Common myeloid progenitor, CD34-positive (primary cell): ENCODE measurements at places on chromosomes 7 and 10.

DNA sequence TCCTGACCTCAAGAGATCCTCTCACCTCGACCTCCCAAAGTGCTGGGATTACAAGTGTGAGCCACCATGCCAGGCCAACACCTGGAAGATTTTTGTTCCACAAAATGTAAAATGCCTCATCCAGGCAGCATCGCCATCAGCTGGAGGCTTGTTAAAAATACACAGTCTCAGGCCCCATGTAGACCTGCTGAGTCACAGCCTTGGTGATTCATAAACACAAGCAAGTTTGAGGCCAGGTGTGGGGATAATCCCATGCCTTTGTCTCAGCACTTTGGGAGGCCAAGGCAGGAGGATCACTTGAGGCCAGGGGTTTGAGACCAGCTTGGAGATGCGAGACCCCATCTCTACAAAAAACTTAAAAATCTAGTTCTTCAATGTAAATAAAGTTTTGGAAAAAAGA is 49.1 kb upstream of the FOXK1 start:
- no peak overlapping the region for H3K27ac ChIP-seq
- peaks cover 24% of the 10 kb centered on the region for H3K4me1 ChIP-seq
- no peak overlapping the region for H3K4me3 ChIP-seq
- no peak for DNase-seq
- no peaks in the 10 kb centered on the region for H3K36me3 ChIP-seq

GRCh38 chr10:63711867-63712716 is 190.9 kb downstream of the REEP3 start:
- no peaks in the 10 kb centered on the region for H3K27me3 ChIP-seq
- H3K36me3 ChIP-seq = no peaks in the 10 kb centered on the region

DNA sequence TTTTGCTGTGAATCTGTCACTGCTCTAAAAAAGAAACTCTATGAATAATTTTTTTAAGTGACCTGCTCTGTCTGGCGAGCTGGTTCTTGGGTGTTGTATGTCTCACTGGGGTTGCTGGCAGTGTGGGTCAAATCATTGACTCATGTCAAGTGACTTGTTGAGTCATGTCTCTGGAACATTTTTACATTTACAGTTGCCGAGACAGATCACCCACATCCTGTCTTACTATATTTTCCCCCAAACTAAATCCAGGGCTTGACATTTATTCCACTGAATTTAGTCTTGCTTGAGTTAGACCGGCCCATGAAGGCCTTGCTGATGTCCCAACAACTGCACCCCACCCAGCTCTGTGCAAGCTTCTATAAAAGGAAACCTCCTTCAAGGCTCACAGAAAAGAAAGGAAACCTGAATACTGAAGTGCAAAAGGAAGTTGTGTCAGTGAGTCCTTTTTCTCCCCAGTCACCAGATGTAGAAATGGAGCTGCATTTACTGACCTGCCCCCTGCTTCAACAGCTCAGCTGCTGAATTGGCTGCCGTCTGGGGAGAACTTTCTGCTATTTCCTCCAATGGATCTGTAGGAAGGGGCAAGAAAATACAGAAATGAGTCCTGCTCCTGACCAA is 290.3 kb downstream of the TNS3 start:
- H3K27ac ChIP-seq = no peak overlapping the region
- peak; percentile 24 for DNase-seq
- H3K4me3 ChIP-seq = no peak overlapping the region

DNA sequence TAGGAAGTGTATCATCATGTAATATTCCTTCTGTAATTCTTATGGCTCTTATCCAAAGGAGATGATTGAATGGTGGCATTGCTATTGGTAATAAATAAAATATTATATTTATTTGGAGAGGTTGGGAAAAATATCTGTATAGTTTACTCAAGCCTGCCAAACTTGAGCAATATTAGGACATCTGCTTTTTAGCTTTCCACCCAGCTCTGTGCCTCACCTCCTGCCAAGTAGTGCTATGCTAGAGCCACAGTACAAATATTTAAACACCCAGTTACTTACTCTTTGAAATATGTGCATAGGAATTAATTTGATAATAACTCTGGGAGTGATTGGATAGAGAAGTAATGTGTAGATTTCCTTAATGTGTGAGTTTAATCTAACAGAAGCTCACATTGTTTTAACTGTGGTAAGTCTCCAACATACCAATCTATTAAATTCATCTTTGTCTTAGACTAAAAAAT is 129.2 kb downstream of the BBS9 start:
- no peaks in the 10 kb centered on the region for H3K27me3 ChIP-seq
- H3K36me3 ChIP-seq = no peaks in the 10 kb centered on the region
- no peaks in the 10 kb centered on the region for H3K4me1 ChIP-seq
- no peak overlapping the region for H3K27ac ChIP-seq
- no peak for DNase-seq

- H3K27ac ChIP-seq = no peak overlapping the region
- H3K4me1 ChIP-seq = no peaks in the 10 kb centered on the region
- H3K36me3 ChIP-seq = no peaks in the 10 kb centered on the region
- no peaks in the 10 kb centered on the region for H3K27me3 ChIP-seq
- H3K4me3 ChIP-seq = no peak overlapping the region
Measured at GRCh38 chr7:29122081-29122480, 24.3 kb downstream of the CPVL start.

DNA sequence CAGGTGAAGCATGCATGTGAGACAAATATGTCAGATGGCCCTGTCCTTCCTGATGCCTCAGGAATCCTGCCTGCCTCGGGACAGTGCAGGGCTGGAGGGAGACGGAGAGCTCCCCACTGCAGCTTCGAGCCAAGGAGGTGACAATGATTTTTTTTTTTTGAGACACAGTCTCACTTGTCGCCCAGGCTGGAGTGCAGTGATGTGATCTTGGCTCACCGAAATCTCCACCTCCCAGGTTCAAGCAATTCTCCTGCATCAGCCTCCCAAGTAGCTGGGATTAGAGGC is 68.8 kb downstream of the OAT start:
- no peak for DNase-seq
- H3K27me3 ChIP-seq = no peaks in the 10 kb centered on the region
- H3K36me3 ChIP-seq = no peaks in the 10 kb centered on the region
- H3K4me1 ChIP-seq = peaks cover 6% of the 10 kb centered on the region
- H3K27ac ChIP-seq = no peak overlapping the region

- H3K36me3 ChIP-seq = no peaks in the 10 kb centered on the region
- H3K27me3 ChIP-seq = peaks cover 35% of the 10 kb centered on the region
- peak within 1 kb of the TSS; percentile 53 for H3K4me3 ChIP-seq
Measured at GRCh38 chr7:117322741-117323304, at the start of gene WNT2. Gene WNT2 (minus strand): TSS chr7:117323058. CDS start chr7:117322989, 69 bp downstream.

- no peaks in the 10 kb centered on the region for H3K27me3 ChIP-seq
- H3K4me3 ChIP-seq = no peak overlapping the region
- H3K4me1 ChIP-seq = no peaks in the 10 kb centered on the region
- no peak overlapping the region for H3K27ac ChIP-seq
Measured at GRCh38 chr7:14380881-14381280, 391.4 kb upstream of the ETV1 start.

DNA sequence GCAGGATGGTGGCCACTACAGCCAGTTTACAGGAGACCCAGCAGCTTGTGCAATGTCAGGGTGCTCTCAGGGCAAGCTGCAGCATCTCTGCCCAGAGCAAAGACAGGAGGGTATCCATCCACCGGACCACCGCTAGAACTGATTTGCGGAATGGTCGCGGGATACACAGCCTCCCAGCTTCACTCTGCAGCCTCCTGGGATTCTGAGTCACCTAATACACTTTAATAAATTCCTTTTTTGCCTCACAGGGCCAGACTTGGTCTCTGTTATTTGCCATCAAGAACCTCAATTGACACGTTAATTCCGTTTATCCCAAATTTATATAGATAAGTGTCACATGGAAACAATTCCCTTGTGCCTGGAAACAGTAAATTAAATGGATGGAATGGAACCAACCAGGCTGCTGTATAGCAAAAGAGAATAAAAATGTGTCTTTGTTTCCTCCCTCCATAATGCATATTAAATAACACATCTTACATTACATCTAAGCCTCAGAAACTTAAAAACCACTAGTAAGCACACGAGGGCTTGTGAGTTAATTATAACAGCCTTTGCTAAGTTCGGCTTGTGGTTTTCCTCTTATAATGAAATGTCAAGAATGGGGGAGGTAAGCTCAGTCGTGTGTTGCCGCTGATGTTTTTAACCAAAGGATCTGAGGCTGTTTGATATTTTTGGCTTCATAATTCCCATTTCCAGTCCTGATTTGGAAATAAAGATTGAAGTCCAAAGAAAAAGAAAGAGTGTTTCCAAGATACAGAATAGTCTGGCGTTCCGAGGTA is 52.1 kb downstream of the ADRB1 start:
- H3K4me3 ChIP-seq = no peak overlapping the region
- DNase-seq = peak; percentile 80
- H3K4me1 ChIP-seq = peaks cover 42% of the 10 kb centered on the region
- H3K36me3 ChIP-seq = no peaks in the 10 kb centered on the region
- H3K27ac ChIP-seq = no peak overlapping the region

DNA sequence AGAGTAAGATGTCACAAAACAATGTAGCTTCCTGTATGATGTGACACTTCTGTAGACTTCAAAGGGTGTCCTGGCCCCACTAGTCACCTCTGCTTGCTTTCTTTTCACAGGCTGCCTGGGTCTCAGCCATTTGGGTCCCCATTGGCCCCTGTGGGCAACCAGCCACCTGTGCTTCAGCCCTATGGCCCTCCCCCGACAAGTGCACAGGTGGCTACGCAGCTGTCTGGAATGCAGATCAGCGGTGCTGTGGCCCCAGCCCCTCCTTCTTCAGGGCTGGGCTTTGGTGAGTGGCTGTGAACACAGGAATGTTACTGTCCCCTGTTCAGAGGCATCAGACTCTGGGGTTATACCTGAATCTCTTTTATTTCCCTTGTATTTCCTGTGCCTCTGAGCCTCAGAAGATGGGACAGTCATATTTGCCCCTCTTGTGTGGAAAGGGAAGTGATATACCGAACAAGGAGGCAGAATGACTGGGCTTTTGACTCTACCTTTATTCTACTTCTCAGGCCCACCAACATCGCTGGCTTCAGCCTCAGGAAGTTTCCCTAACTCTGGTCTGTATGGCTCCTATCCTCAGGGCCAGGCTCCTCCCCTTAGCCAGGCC is 15.4 kb downstream of the SEC24C start:
- no peak overlapping the region for H3K27ac ChIP-seq
- H3K4me3 ChIP-seq = no peak overlapping the region
- peaks cover 17% of the 10 kb centered on the region for H3K36me3 ChIP-seq
- no peaks in the 10 kb centered on the region for H3K27me3 ChIP-seq
- no peaks in the 10 kb centered on the region for H3K4me1 ChIP-seq

DNA sequence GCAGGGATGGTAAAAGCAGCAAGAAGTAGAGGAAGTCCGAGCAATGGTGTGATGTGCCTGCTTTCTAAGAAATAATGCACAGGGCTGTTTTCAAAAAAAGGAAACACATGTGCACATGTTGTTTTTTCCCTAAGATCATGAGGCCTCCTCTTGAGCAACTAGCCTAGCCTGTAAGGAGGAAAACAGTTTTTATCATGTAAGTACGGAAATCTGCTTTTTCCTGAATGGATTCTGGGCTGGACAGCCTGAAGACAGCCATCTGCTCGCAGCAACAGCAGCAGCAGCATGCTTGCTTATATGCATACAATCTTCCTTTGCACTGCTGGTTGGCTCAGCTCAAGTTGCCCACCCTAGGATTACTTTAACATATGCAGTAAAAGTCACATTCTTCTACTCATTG is 87.1 kb downstream of the HIBADH start:
- H3K27me3 ChIP-seq = no peaks in the 10 kb centered on the region
- H3K4me1 ChIP-seq = peaks cover 10% of the 10 kb centered on the region
- peak; percentile 20 for DNase-seq
- no peak overlapping the region for H3K27ac ChIP-seq
- no peaks in the 10 kb centered on the region for H3K36me3 ChIP-seq

- H3K27ac ChIP-seq = no peak overlapping the region
- peaks cover 26% of the 10 kb centered on the region for H3K4me1 ChIP-seq
- no peak for DNase-seq
- peaks cover 3% of the 10 kb centered on the region for H3K27me3 ChIP-seq
- H3K36me3 ChIP-seq = no peaks in the 10 kb centered on the region
Measured at GRCh38 chr10:100008142-100008522, 1.6 kb downstream of the DNMBP start.

DNA sequence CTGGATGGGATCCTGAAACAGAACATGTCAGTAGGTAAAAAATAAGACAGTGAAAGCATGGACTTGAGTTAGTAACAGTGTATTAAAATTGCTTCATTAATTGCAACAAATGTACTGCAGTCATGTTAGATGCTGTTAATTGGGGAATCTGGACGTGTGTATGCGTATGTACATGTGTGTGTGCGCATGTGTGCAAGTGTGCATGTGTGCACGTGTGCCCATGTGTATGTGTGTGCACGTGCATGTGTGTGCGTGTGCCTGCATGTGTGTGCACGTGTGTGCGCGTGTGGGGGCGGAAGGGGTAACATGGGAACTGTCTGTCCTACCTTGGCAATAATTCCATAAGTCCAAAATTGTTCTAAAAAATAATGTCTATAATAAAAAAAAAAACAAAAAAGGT is 67.3 kb downstream of the SMURF1 start:
- DNase-seq = no peak
- H3K27ac ChIP-seq = no peak overlapping the region
- H3K36me3 ChIP-seq = no peaks in the 10 kb centered on the region
- H3K4me1 ChIP-seq = peaks cover 8% of the 10 kb centered on the region
- no peak overlapping the region for H3K4me3 ChIP-seq

GRCh38 chr10:490256-490655 is 199.2 kb downstream of the DIP2C start:
- H3K36me3 ChIP-seq = no peaks in the 10 kb centered on the region
- no peaks in the 10 kb centered on the region for H3K4me1 ChIP-seq
- H3K27me3 ChIP-seq = peaks cover 9% of the 10 kb centered on the region
- no peak overlapping the region for H3K27ac ChIP-seq

GRCh38 chr10:92848037-92848440 is 281 bp upstream of the EXOC6 start:
- no peak for DNase-seq
- peak overlapping the region; percentile 90 for H3K4me3 ChIP-seq
- H3K27ac ChIP-seq = no peak overlapping the region
- H3K36me3 ChIP-seq = no peaks in the 10 kb centered on the region
- peaks cover 54% of the 10 kb centered on the region for H3K4me1 ChIP-seq

DNA sequence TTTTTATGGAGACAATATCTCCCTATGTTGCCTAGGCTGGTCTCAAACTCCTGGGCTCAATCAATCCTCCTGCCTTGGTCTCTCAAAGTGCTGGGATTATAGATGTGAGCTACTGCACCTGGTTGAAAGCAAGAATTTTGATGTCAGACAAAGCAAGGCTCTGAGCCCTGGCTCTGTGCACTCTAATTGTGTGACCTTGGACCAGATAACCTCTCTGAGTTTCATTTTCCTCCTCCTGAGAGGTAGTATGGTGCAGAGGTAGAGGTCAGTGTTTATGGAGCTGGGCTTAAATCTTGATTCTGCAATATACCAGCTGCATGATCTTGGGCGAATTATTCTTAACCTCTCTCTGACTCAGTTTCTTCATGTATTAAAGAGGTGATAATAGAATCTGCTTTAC is 31.4 kb upstream of the SLC26A3 start:
- H3K27me3 ChIP-seq = no peaks in the 10 kb centered on the region
- H3K4me3 ChIP-seq = no peak overlapping the region
- no peaks in the 10 kb centered on the region for H3K4me1 ChIP-seq
- DNase-seq = no peak
- H3K36me3 ChIP-seq = no peaks in the 10 kb centered on the region
- no peak overlapping the region for H3K27ac ChIP-seq

- H3K4me1 ChIP-seq = no peaks in the 10 kb centered on the region
- no peak overlapping the region for H3K4me3 ChIP-seq
- H3K27ac ChIP-seq = no peak overlapping the region
Measured at GRCh38 chr10:22803261-22803885, 89.0 kb upstream of the PIP4K2A start.
